ENCODE measurements at places on chromosomes 13 and 19.
A peak's percentile ranks its signal among the peaks of the same experiment; 100 is the strongest.

- no peak overlapping the region for H3K4me3 ChIP-seq
- H3K36me3 ChIP-seq: no peaks in the 10 kb centered on the region
- H3K27ac ChIP-seq: no peak overlapping the region
- H3K27me3 ChIP-seq: no peaks in the 10 kb centered on the region
- no peaks in the 10 kb centered on the region for H3K4me1 ChIP-seq
These were observed 1533.3 kb upstream of the SPRY2 start for GRCh38 chr13:81874253-81874652.

DNA sequence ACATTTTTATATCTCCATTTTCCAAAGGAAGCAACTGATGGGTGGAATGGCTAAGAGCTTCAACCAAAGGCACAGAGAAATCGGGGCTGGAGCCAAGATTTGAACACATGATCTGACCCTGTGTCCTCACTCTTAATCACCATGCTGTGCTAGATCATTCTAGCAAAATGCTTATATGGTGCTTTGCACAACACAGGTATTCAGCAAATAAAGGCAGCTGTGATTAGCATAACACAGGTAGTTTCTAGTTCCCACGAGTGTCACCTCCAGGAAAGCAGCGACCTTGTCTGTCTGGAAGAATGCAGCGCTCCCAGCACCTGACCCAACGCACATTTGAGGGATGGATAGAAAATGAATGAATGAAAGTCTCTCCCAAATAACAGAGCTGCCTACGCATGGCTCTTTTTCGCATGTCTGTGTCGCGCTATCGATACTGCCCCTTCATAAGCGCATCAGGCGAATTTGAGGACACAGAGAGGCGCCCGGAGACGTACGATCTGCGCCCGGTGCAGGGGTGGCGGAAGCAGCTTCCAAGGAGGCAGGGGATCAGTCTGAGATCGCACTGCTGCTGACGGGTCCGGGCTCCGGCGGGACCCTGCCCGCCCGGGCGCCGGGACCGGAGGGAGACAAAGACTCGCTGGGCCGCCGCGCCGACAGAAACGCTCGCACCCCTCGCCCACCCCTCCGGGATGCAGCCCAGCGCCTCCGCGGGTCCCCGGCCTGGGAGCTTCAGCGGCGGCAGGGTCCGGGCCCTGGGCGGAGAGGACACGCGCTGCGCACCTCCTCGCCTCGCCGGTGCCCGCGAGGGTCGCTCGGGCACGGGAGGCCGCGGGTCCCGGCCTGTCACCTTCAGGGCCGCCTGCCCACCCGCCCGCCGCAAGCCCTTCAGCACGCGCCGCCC, 609 bp downstream of the EPS15L1 start:
- no peaks in the 10 kb centered on the region for H3K27me3 ChIP-seq
- no peak overlapping the region for H3K27ac ChIP-seq
- H3K4me1 ChIP-seq: peaks cover 7% of the 10 kb centered on the region
- H3K4me3 ChIP-seq: peak overlapping the region; percentile 55

DNA sequence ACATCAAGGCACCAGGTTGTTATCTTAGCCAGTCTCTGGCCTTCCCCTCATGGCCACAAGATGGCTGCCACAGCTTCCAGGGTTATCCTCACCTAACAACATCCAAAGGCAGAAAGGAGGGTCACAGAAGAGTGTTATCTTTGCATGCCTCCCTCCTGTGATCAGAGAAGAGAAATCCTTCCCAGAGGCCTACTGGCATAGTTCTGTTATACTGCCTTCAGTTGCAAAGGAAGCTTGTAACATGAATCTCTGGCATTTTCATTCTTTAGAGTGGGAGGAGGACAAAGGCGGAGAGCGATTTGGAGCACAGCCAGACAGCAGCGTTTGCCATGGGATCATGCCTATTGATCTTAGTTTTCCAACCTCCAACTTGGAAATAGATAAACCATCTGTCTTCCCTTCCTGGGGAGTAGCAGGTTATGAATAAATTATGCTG, 135.7 kb downstream of the DNAJC15 start:
- no peaks in the 10 kb centered on the region for H3K36me3 ChIP-seq
- H3K27me3 ChIP-seq: no peaks in the 10 kb centered on the region
- no peak overlapping the region for H3K27ac ChIP-seq
- no peak for DNase-seq
- H3K4me1 ChIP-seq: no peaks in the 10 kb centered on the region

- no peaks in the 10 kb centered on the region for H3K36me3 ChIP-seq
- no peaks in the 10 kb centered on the region for H3K4me1 ChIP-seq
- no peak for DNase-seq
- no peaks in the 10 kb centered on the region for H3K27me3 ChIP-seq
- H3K4me3 ChIP-seq: no peak overlapping the region
These were observed 11.4 kb upstream of the IGFL1 start for GRCh38 chr19:46218160-46218559.

- H3K4me1 ChIP-seq: peaks cover 29% of the 10 kb centered on the region
- H3K36me3 ChIP-seq: no peaks in the 10 kb centered on the region
- no peak for DNase-seq
- H3K27ac ChIP-seq: no peak overlapping the region
- H3K27me3 ChIP-seq: no peaks in the 10 kb centered on the region
- H3K4me3 ChIP-seq: no peak overlapping the region
These were observed 3.8 kb downstream of the TNNI3 start for GRCh38 chr19:55153652-55154264.

All from T-cell (primary cell).